ENCODE measurements at places on chromosomes 11 and 22.

- DNase-seq, result no peak
These were observed 2.3 kb downstream of the CCDC86 start for GRCh38 chr11:60844045-60844869.

DNA sequence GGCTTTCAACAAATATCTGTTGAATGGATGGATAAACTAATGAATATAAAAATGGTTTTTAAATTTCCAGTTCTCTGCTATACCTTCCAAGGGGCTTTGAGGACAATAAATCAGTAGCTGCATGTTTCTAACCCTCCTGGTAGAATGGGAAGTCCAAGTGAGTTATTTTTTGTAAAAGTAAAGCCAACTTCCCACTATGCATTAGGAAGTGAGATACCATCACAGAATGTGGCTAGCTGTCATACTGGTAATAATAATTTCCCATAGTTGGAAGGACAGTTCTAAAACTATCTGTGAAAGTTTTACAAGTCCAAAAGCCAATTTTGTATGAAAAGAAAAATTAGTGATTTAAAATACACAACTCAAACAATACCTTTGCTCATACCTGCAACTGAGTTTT lies 50.0 kb downstream of the TMEM123 start:
- DNase-seq, result no peak

DNA sequence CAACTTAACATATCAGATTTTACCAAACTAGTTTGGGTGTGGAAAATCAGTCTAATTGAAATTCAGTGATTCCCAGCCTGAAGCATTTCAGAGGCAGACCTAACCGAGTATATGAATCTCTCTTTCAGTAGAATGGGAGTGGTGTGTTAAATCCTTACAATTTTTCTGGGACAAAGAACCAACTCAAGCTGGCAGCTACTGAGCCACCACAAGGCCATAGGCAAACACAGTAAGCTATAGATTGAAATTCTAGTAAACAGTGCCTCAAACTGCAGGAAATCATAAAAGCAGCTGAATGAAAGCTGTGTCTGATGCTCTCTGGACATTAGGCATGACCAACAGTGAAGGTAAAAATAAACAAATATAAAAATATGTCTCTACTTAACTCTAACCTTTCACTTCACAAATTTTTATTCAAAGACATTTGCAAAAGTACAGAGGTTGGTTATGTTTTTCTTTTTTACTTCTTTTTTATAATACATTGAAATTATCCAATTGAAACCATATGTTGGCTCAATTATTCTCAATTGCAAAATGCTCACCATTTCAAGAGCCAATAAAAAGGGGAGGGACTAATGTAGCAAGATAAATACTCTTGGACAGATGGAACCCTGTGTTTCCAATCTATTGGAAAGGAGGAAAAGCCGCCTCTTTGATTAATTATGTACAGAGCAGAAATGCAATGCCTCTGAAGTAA lies 35.8 kb upstream of the FIBIN start:
- no peak for DNase-seq

DNA sequence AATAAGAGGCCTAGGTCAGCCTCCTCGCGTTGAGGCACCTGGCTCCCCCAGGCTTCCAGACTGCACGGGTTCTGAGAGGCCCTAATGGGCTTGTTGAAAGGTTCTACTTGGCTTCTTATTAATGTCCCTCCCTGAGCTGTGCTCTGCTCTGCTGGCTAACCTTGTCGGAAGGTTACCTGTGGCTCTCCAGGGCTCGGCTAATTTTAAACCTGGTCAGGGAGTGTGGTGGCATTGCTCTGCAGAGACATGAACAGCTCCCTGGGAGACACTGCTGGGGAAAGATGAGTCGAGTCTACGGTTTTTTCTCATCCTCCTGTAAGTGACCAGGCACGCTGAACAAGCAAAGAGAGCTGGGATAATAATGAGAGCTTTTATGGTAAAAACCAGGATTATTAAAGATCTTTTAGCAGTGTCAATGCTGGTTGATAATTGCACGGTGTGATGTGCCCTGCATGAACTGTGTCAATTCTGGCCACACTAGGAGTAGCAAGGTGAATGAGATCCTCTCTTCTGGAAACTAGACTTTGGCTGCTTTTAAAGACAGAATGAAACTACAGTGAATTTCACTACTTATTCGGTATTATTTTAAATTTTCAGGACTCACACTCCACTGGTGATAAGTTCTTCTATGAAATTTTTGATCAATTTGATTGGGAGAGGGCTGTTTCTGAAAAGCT lies 70.7 kb downstream of the TEAD1 start:
- peak; percentile 16 for DNase-seq

DNA sequence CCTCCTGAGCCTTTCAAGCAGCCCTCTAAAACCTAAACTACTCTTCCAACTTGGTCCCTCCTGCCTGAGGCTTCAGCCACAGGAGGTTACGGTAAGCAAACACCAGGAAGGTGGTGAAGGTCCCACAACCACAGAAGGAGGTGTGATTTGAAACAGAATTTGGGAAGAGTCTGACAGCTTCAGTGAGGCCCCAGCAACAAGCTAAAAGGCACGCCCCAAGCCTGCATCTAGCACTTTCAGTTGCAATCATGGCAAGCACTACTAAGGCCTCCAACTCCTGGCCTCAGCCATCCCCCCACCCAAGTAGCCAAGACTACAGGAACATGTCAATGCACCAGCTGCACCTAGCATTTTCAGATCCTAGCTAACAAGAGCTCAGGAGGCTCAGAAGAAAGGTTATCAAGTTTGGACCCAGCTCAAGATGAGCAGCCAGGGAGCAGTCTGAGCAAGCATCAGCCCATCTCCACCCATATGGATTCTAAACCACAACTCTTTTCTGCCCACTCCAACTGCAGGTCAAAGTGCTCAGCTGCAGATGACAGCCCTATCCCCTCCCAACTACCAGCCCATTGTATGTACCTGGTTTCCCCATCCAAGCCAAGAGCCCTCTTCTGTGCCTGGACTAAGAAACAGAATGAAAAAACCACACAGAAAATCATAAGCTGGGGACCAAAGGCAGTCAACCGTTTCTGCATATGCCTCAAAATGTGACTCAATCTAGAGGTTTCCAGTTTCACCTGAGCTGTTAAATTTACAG lies 10.4 kb upstream of the AHNAK start:
- no peak for DNase-seq

GRCh38 chr11:79369055-79369454 lies 71.8 kb downstream of the TENM4 start:
- DNase-seq, result no peak

DNA sequence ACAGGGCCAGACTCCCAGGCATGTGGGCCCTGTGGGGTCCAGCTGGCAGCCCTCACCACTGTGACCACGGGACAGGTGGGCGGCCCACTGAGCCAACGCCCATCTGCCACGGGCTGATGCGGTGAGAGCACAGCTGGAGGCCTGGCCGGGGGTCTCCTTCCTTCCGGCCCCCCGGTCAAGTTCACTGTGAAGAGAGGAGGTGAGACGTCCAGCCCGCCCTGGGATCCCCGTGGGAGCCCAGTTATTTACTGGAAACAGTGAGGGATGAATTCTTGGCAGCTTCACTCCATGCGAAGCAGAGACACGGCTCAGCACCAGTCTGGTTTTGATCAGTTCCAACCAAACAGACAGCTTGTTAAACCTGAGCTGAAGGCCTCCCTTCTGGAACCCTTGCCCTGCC lies 38.7 kb downstream of the WNT11 start:
- no peak for DNase-seq

- DNase-seq, result no peak
These were observed 7.0 kb downstream of the CHST1 start for GRCh38 chr11:45658292-45658991.

DNA sequence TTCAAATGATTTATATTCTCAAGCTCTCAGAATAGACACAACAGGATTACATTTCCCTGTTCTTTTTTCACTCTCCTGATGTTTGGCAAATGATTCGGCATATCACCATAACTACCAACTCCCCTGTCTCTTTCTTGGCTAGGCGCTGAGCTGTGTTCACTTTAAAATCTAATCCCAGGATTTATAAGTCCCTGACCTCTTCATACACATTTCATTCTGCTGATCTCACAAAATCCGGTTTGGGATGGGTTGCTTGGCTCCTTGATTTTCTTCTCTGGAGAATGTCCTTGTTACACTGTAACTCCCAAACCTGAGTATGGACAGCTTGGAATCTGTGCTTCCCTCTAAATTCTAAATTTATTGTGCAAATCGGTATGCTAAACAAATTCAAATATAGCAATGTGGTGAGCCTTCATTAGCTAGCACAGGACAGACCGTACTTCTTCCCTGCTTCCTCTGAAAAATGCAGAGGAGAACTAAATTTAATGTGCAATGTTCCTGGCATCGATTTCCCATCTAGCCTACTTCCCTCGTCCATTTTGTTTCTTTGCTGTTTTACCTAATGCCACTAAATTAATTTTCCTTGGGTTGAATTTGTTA lies 858.5 kb upstream of the FAT3 start:
- no peak for DNase-seq

Data from NCI-H345 (cell line).